ENCODE measurements at places on chromosomes 3 and 15. TPM values are rescaled to one million over a fixed set of nuclear protein-coding genes. Genes with fewer than 3 reads are reported as not detected.
A peak's percentile ranks its signal among the peaks of the same experiment; 100 is the strongest.

- peak overlapping the region; percentile 18 for H3K27ac ChIP-seq
- H3K4me1 ChIP-seq = peaks cover 6% of the 10 kb centered on the region
- peak; percentile 12 for DNase-seq
- H3K36me3 ChIP-seq = no peaks in the 10 kb centered on the region
- peaks cover 4% of the 10 kb centered on the region for H3K27me3 ChIP-seq
Measured at GRCh38 chr3:13420831-13421765, 976 bp upstream of the NUP210 start.

GRCh38 chr15:36938131-36938530, 162.2 kb downstream of the MEIS2 start:
- H3K36me3 ChIP-seq = no peaks in the 10 kb centered on the region
- H3K27ac ChIP-seq = no peak overlapping the region
- DNase-seq = no peak
- H3K4me1 ChIP-seq = peaks cover 13% of the 10 kb centered on the region

DNA sequence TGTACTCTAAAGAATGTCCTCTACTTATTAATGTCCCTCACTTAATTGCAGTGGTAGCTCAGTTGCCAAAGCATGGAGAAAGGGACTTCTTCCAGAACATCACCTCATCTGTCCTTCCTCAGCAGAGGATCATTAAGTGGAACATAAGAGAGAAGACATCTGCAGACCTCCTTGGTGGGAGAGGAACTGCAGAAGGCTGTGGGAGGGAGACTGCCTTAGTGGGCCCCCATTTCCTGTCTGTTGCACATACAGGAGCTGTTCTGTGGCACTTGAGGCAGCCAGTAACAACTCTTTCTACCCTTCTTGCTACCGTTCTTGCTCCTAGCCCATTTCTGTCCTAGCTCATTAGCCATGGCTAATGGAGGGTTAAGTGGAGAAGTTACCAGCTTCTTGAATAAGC, 33.6 kb downstream of the HPS3 start:
- H3K27me3 ChIP-seq = no peaks in the 10 kb centered on the region
- no peaks in the 10 kb centered on the region for H3K4me1 ChIP-seq
- no peak overlapping the region for H3K27ac ChIP-seq
- no peak overlapping the region for H3K4me3 ChIP-seq
- no peak for DNase-seq

- H3K36me3 ChIP-seq = no peaks in the 10 kb centered on the region
- no peak for DNase-seq
- peaks cover 7% of the 10 kb centered on the region for H3K4me1 ChIP-seq
- H3K27me3 ChIP-seq = peaks cover 3% of the 10 kb centered on the region
Measured at GRCh38 chr3:32226875-32227500, 11.5 kb upstream of the CMTM8 start.

Gene MYZAP
- 55.3 TPM for total RNA-seq

Gene SENP2
- 34.0 TPM for total RNA-seq

Gene SI
- total RNA-seq = not detected

Gene PIF1
- total RNA-seq = 4.8 TPM

Gene TCF12
- 123 TPM for total RNA-seq

Gene SNX33
- 17.3 TPM for total RNA-seq

Gene TWF2
- total RNA-seq = 85.3 TPM

Gene ZMAT3
- 44.5 TPM for total RNA-seq

Measured in endothelial cell (in vitro differentiated cells).